Activated T-helper 1 cell treated with anti-CD3 and anti-CD28 coated beads, Interleukin-12 subunit alpha, Interleukin-12 subunit beta, Interleukin-2, Interleukin-4 antibody, amounts not matched to agents 30 ng/mL and 10 ng/mL and 1 ng/mL, durations not matched to agents 14 hours and 24 hours and 36 hours (primary cell): ENCODE measurements at places on chromosomes 7 and 10.

DNA sequence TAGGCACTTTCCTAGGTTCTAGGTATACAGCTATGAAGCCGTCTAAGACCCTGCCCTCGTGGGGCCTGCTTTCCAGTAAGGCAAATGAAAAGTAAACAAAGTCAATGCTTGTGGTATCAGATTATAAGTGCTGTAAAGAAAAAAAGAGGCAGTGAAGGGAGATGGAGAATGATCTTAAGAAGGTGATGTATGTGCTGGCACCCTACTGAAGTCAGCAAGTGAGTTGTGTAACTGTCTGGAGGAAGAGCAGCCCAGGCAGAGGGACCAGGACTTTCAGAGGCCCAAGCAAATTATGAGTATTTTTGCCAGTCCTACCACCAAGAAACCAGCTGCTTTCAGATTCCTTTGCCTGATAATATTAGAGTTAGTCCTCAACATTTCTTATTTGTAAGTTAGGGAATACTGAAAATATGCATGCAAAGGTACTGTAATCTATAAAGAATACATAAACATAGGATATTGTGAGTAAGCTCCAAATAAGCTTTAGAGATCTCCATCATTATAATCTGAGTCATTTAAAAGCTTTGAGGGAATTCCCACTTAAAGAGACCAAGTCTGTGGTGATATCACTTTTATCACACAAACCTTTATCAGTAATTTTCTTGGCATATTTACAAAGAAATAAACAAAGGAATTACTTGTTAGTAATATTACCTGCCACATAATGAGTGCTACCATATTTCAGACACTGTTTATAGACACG, 329.2 kb upstream of the LRGUK start:
- DNase-seq, result no peak

DNA sequence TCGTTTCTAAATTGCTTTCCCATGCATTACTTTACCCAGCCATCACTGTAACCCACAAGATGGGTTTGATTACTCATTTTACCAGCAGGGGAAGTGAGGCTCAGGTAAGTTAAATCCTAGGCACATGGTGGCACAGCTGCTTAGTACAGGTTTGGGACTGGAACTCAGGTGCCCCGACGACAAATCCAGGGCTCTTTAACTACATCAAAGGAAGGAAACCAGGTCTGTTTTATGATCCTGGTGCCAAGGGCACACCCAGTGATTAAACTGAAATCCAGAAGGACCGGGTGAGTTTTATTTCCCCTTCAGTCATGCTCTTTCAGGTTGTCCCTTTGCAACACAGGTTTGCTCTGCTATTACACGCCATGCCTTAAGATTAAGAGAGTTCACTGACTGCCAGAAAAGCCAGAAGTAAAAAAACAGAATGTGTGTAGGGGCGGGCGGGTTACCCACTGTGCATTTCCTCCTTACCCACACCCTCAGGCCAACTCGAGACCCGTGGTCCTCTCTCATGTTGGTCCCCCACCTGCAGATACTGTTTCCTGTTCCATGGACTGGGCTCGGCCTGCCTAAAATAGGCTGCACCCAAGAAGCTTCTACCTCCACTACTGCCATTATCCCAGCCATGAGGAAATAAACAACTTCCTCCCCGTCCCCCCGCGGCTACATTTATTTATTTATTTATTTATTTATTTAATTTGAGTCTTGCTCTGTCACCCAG, 55.1 kb upstream of the KDM7A start:
- no peak for DNase-seq

- DNase-seq, result no peak
These were observed 40.8 kb downstream of the COPG2 start for GRCh38 chr7:130627775-130628174.

- DNase-seq, result no peak
These were observed 5.9 kb downstream of the FEZF1 start for GRCh38 chr7:122298618-122299017.

- DNase-seq, result peak; percentile 30
These were observed 37.0 kb upstream of the IL15RA start for GRCh38 chr10:6014241-6014761.

- DNase-seq, result no peak
These were observed 37.7 kb downstream of the LRMDA start for GRCh38 chr10:75469006-75469616.

GRCh38 chr7:4707980-4708411, 25.9 kb downstream of the FOXK1 start:
- DNase-seq, result no peak
